ENCODE measurements at places on chromosomes 1 and 21.

DNA sequence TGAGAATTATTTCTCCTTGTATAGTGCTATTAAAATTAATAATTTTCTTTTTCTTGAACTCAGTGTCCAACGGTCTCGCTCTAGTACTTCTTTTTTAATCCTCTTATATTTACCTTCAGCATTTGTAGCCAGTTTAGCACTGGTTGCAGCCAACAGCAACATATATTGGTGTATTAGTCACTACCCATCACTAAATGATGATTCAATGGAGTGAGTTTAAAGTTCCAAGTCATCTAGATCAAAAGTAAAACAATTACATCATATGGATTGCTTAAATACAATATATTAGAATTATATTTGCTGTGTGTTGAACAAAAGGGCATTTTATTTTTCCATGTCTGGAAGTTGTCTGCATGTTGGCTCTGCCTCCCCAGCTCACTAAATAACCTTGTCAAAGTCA lies 591.8 kb downstream of the ADGRL2 start:
- peak; percentile 59 for DNase-seq

GRCh38 chr1:159922511-159923202 lies 2.6 kb downstream of the TAGLN2 start:
- DNase-seq: no peak

GRCh38 chr1:41870076-41870562 lies 48.6 kb downstream of the HIVEP3 start:
- no peak for DNase-seq

DNA sequence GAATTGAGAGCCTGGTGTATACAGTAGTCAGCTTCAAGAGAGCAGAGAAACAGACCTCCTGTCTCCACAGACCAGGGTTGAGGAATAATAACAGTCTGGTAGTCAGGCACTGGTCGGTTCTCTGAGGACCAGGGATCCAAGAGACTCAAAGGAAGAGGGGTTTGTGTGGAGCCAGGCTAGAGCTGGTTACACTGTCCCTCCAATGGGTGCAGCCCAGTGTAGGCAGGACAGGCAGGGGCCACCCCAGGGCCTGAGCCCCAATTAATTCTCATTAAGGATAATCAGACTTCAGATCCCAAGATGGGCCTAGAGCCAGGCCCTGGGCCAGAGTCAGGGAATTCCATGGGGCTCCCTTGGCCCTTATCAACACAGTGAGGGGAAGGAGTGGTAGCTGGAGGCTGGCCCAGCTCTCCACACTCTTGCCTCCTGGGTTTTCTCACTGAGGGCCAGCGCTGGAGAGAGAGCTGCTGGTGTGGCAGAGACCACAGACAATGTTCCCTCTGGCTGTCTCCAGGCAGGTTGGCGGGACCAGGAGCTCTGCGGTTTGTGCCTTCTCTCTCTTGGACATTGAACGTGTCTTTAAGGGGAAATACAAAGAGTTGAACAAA lies 9.1 kb downstream of the SEMA4A start:
- DNase-seq: no peak

GRCh38 chr1:219993554-219994433 lies 52.5 kb downstream of the EPRS1 start:
- DNase-seq: no peak

- DNase-seq: no peak
These were observed 1.7 kb upstream of the SORT1 start for GRCh38 chr1:109399326-109399957.

DNA sequence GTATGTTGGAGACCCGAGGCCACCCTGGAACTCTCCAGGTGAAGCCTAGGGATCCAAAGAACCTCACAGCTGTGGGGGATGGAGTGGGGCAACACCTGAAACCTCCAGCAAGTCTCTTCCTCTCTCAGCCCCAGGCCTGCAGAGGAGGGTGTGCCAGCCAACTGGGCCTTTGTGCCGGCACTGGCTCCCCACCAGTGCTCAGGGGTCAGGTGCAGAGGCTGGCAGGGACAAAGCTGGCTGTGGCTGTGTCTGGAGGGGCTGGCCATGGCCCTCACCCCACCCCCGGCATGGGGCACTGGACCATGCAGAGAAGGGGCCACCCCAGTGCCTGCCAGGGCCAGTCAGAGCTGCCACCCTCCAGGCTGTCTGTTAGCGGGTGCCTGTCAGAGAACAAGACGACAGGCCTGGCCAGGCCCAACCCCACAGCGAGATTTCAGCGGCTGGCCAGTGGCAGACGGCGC lies 3.9 kb downstream of the COL18A1 start:
- DNase-seq: no peak

DNA sequence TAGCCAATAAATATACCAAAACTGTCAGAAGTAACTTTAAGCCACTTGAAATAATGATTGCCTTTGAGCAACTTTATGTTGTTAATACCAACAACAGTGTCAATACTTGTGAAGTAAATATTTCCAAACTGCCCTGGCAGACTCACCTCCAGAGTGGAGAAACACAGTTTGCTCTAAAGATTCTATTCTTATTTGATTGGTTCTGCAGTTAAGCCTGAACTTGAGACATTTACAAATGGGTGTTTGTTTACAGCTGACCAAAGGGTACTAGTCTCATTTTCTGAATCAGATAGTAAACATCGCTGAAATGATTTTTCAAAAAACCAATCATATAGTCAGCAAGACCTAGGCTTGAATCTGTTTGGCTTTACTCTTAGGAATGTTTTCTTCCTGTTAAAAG lies 1.3 kb upstream of the MYOC start:
- DNase-seq: no peak

GRCh38 chr1:15718199-15718601 lies 17.9 kb upstream of the SLC25A34 start:
- DNase-seq: no peak

Measured in amniotic stem cell (primary cell).